ENCODE measurements at places on chromosomes 12 and 14.
A peak's percentile ranks its signal among the peaks of the same experiment; 100 is the strongest.

DNA sequence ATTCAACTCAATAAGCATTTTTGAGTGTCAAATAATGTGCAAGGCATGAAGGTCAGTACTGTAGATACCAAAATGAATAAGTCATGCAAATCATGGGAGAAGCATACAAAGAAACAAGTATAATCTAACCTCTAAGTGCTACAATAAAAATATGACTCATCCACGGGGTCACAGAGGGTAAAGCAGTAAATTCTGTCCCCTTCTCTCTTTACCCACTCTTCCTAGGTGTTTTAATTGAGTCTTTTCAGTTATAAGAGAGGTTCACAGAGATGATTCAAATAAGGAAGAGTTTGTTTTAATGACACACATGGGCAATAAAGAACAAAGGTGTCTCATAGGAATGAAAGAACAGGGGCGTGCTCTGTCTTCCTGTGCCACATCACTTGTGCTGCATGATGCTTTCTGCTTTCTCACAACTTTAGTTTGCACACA is 71.5 kb upstream of the DAAM1 start:
- no peak for DNase-seq

GRCh38 chr12:20963303-20963702 is 152.8 kb downstream of the SLCO1B3 start:
- DNase-seq = no peak

GRCh38 chr12:54959291-54960018 is 25.1 kb downstream of the TESPA1 start:
- DNase-seq = no peak

- no peak for DNase-seq
Measured at GRCh38 chr12:84994426-84994825, 41.7 kb downstream of the TSPAN19 start.

- peak; percentile 38 for DNase-seq
Measured at GRCh38 chr14:63438065-63438757, 105.0 kb downstream of the PPP2R5E start.
